Stimulated activated CD4-positive, alpha-beta T cell treated with anti-CD3 and anti-CD28 coated beads, Interleukin-1b, Interleukin-23, amount 100 ng/mL, for 1 hour (primary cell): ENCODE measurements at places on chromosomes 5 and 9.

DNA sequence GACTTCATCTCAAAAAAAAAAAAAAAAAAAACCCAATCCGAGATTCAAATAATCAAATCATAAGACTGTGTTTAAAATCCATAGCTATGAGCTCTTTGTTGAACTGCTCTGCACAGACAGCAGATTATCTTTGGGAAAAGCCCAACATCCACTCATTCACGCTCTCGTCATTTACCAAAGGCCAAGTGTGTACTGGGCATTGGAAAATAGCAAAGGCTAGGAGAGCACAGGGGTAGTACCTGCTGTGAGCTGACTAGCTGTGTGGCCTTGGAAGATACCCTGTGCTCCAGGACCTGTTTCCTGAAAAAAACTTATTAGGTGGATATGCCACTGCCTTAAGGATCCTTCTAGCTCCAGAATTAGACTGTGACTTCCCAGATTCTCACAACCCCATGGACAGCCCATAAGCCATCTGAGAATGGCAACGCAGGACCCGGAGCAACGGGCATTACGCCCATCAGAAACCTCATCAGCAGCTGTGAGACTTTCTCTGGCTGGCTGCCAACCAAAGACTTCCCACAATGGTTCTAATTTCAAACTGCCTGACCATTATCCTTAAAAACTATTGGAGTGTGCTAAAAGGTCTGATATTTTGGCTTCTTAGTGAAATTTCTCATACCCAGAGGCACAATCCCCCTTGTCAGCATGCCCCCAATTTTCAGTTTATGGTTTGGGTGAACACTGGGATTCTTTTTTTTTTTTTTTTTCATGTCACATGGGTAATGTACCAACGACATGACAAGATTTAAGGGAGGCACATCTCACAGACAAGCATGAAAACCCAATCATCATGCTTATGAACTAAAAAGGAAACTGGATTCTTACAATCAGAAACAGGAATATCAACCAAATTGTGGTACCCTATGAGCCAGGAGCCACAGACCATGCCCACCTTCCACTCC is 16.8 kb downstream of the SERINC5 start:
- DNase-seq = no peak

DNA sequence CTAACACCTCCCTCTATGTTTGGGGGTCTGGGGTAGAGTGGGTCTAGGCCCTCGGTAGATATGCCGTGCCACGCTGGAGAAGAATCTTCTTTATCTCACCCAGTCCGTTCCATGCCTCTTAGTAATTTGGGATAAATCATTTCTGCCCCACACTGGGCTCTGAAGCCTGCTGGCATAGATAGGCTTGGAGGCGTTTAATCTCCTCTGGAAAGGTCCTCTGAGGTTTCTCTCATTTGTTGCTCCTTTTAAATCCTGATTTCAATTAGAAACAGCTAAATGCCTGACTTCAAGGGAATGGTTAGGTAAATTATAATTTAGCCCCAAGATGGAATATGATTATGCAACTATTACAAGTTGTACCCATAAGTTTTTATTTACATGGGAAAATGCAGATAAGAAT is 57.8 kb upstream of the AKNA start:
- no peak for DNase-seq

DNA sequence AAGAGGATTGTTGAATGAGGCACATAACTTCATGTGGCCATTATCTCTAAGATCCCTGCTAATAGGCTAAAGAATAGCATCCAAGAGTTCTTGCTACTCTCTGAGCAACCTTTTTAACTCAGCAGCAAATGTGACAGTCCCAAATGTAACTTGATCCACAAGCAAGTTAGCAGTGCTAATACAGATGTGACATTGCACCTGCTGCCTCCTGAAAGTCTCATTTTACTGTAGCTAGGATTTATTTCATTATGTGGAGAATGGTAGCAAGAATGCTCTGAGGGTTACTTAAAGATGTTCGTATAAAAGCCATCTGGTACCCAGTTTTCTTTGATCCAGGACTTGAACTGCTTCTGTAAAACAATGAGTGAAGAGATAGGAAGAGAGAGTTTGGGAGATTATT is 45.8 kb downstream of the CDH10 start:
- DNase-seq = no peak

- no peak for DNase-seq
Observed at GRCh38 chr5:53820119-53820801, 259.8 kb downstream of the NDUFS4 start.

- no peak for DNase-seq
Observed at GRCh38 chr5:27093279-27093678, 54.9 kb upstream of the CDH9 start.

DNA sequence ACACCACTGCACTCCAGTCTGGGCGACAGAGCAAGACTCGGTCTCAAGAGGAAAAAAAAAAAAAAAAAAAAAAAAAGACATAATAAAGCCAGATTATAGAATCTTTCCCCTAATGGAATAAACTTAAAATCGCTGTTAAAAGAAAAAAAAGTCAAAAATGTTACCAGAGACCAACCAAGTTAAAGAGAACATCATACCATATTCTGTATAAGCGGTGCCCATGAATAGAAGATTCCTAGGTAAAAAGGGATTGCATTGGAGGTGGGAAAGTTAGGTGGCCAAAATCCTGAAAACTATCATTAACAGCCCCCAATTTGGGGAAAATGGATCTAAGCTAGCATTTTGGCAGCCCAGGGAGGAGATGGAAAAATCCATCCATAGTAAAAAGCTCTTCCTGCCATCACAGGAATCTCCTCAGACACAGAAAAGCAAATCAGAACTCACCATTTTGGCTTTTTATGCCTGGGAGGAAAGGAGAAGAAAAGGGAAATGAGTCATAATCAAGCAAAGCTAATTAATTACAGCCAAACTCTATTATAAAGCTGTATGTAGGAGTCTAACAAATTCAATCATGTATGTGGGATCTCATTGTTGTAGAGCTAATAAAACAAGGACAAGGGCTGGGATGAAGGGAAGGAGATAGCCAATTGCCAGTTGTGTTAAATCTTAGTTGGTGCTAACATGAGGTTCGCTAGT is 363.8 kb downstream of the ARL15 start:
- DNase-seq = no peak

GRCh38 chr9:89899573-89899972 is 294.8 kb downstream of the GADD45G start:
- DNase-seq = no peak

DNA sequence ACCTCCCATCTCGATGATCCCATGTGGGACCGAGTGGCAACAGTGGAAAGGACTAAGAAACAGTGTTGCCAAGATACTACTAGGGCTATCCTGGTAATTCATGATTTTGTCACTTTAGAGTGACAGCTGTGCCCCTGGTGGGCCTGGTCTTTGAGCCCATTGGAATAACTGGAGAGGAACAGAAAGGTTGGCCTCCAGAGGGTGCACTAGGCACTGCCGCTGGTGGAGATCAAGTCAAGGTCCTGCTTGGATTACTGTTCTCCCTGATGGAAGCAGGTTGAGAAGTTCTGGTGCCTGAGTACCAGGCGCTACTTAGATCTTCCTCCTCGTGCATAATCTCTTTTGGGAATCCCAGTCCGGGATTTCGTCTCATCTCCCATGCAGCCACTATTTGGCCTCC is 129.6 kb downstream of the SEC61B start:
- DNase-seq = no peak

GRCh38 chr9:127105805-127106465 is 16.5 kb downstream of the ANGPTL2 start:
- no peak for DNase-seq

DNA sequence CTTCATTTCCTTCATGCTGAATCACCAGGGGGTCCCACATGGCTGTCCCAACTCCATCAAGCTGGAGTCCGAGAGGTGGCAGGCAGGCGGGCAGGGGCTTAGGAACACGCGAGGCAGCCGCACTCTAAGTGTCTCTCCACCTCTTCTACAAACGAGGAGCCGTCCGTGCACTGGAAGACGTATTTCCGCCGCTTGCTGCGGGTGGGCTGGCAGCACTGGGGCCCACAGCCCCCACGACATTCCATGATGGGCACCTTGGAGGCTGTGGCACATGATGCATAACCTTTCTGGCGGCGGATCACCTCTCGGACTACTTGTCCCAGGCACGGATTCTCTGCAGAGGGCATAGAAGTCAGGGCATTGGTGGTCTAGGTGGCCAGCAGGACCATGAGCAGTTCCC is 87.2 kb upstream of the PANK3 start:
- DNase-seq = no peak

DNA sequence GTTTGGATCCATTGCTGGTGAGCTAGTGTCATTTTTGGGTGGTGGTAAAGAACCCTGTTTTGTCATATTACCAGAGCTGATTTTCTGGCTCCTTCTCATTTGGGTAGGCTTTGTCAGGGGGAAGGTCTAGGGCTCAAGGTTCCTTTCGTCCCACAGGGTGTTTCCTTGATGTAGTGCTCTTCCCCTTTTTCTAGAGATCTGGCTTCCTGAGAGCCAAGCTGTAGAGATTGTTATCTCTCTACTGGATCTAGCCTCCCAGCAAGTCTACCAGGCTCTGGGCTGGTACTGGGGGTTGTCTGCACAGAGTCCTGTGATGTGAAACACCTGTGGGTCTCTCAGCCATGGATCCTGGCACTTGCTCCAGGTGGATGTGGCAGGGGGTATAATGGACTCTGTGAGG is 145.9 kb downstream of the HINT1 start:
- no peak for DNase-seq

DNA sequence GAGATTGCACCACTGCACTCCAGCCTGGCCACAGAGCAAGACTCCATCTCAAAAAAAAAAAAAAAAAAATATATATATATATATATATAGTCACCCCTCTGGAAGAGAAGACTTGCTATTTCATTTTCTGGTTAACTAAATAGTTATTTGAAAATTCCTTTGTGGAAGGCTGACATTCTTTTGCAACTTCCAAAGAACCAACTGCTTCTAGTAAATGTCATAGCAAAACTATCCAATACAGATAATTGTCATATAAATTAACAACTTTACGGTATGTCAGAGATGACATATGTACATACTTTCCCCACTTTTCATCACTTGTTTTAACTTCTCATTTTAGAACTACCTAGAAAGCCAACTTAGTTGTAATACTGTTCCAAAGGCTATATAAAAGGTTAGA is 50.9 kb downstream of the PRUNE2 start:
- no peak for DNase-seq

- DNase-seq = no peak
Observed at GRCh38 chr5:10567781-10568321, 4.0 kb downstream of the ANKRD33B start.

- DNase-seq = no peak
Observed at GRCh38 chr5:88984040-88984439, 101.1 kb upstream of the MEF2C start.

DNA sequence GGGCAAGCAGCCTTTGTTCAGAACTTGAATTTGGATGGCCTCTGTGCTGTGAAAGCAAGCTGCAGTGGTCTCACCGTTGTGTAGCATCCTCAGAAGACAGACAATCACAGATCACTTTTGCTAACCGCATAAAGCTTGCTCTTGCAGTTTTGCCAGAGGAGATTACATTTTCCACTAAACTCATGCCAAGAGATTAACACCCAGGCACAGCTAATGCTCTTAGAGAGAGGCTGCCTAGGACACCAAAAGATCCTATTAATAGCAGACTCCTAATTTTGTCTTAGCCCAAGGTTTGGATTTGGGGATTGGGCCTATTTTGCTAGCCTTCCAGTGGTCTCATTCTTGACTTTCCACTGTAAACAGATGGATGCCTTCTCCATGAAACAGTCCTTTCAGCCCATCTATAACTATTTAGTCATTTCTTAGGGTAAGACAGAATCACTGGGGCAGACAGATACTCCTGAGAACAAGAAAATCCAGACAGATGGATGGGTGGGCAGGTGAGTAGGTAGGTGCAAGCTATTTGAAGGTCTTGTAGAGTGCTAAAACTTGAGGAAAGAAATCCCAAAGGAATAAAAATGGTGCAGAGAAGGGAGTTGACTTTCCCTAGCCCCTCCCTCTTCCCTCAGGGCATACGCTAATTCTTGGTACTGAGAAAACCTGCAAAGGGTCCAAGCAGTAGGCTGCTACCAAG is 506.2 kb downstream of the SPOCK1 start:
- no peak for DNase-seq

DNA sequence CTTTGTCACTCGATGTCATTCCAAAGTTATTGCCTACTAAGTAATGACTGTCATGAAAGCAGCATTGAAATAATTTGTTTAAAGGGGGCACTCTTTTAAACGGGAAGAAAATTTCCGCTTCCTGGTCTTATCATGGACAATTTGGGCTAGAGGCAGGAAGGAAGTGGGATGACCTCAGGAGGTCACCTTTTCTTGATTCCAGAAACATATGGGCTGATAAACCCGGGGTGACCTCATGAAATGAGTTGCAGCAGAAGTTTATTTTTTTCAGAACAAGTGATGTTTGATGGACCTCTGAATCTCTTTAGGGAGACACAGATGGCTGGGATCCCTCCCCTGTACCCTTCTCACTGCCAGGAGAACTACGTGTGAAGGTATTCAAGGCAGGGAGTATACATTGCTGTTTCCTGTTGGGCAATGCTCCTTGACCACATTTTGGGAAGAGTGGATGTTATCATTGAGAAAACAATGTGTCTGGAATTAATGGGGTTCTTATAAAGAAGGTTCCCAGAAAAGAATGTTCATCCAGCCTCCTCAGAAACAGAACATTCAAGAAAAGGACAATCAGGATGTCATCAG is 11.3 kb downstream of the TLR4 start:
- DNase-seq = no peak

DNA sequence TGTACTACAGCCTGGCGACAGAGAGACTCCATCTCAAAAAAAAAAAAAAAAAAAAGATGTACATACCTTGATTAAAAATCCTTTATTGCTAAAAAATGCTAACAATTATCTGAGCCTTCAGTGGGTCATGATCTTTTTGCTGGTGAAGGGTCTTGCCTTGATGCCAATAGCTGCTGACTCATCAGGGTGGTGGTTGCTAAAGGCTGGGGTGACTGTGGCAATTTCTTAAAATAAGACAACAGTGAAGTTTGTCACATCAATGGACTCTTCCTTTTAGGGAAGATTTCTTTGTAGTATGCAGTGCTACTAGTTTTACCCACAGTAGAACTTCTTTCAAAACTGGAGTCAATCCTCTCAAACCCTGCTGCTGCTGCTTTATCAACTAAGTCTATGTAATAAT is 33.9 kb upstream of the OTULINL start:
- no peak for DNase-seq

- DNase-seq = no peak
Observed at GRCh38 chr5:177963966-177964365, 32.1 kb downstream of the PROP1 start.

- no peak for DNase-seq
Observed at GRCh38 chr5:50715001-50715400, 48.6 kb downstream of the PARP8 start.

- DNase-seq = no peak
Observed at GRCh38 chr5:153699035-153699434, 208.6 kb downstream of the GRIA1 start.

DNA sequence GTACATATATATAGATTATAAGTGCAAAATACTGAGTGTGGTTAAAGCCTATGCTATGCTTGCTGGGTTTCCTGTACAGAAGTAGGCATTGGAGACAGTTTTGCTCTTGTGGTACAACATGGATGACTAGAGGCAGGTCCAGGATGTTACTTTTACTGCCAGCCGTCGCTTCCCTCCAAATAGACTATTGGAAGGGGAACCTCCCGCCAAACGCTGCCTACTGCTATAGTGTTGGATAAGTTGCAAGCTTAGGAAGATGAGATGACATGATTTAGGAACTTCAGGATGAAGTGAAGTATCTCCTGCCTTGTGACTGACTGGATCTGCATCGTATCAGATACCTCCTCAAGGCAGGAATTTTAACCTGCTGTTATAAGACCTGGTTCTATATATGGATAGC is 30.9 kb downstream of the JAK2 start:
- no peak for DNase-seq

- DNase-seq = no peak
Observed at GRCh38 chr5:5609935-5610334, 187.5 kb downstream of the ICE1 start.
